ENCODE measurements at places on chromosomes 11 and 22.

GRCh38 chr22:48309115-48309705, 1518.5 kb downstream of the BRD1 start:
- DNase-seq: no peak

GRCh38 chr11:47099214-47099917, 77.3 kb downstream of the ARFGAP2 start:
- no peak for DNase-seq

- no peak for DNase-seq
Measured at GRCh38 chr11:121890377-121890776, 225.6 kb downstream of the BLID start.

DNA sequence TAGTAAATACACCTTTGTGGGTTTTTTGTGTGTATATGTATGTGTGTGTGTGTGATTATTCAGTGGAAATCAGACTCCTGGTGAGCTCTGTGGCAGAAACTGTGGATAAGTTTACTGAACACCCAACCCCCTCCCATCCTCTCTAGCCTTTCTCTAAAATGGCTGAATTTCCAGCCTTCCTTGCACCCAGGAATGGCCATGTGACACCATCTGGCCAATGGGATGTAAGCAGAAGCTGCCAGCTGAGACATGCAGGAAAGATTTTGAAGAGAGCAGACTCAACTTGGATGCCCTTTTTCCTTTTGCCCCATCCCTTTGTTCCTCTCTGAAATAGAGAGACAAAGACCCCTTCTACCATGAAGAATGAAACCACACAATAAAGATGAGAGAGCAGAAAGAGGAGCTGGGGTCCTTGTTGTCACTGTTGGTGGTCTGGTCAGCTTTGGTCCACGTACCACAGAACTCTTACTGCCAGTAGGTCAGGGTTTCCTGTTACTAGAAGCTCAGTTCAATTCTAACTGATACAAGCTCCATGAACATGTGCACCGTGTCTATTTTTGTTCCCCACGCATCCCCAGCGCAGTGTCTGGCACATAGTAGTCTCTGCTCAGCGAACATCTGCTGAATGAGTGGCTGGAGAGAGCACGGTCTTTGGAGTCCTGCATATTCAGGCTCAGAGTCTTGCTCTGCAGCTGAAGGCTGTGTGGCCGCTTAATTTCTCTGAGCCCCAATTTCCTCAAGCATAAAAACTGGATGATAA, 57.5 kb downstream of the SEZ6L start:
- DNase-seq: no peak

DNA sequence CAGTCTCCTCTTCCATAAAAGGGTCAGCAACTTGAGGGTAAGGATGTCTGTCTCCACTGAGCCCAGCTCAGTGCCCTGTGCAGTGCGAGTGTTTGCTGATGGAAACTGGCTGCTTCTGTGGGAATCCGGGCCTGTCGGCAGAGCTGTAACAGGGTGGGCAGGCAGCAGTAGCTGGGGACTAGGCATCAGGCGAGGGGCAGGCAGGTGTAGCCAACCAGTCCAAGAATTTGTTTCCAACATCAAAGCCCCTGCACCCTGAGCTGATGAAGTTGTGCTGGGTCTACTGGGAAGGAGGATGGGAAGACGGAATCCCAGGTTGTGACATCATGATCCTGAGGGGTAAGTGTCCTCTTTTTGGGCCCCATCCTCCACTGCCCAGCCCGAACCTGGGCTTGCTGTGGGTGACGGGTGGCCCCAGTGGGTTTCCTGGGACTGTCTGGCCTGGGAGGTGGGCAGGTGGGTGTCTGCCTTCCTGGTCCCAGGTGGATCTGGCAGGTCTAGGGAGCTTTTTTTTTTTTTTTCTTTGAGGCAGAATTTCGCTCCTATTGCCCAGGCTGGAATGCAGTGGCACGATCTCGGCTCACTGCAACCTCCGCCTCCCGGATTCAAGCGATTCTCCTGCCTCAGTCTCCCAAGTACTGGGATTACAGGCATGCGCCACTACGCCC, 11.0 kb downstream of the SLC29A2 start:
- no peak for DNase-seq

DNA sequence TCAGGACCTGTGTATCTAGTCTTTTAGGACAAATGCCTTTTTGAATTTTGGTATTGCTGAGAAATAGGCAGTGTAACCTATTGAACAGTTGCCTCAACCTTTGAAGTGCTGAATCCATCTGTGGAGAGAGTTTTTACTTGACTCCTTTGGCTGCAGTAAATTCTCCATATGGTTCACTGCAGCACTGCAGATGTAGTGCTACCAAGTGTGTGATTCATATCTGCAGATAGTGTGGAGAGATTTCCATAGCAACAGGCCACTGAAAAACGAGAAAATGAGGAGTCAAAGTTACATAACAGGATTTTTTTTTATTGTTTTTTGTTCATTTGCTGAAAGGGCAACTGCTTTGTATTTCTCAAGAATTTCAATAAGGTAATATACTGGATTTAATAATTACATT, 356.1 kb downstream of the RAB38 start:
- no peak for DNase-seq

GRCh38 chr22:50731811-50732624, 6.0 kb upstream of the ACR start:
- no peak for DNase-seq

DNA sequence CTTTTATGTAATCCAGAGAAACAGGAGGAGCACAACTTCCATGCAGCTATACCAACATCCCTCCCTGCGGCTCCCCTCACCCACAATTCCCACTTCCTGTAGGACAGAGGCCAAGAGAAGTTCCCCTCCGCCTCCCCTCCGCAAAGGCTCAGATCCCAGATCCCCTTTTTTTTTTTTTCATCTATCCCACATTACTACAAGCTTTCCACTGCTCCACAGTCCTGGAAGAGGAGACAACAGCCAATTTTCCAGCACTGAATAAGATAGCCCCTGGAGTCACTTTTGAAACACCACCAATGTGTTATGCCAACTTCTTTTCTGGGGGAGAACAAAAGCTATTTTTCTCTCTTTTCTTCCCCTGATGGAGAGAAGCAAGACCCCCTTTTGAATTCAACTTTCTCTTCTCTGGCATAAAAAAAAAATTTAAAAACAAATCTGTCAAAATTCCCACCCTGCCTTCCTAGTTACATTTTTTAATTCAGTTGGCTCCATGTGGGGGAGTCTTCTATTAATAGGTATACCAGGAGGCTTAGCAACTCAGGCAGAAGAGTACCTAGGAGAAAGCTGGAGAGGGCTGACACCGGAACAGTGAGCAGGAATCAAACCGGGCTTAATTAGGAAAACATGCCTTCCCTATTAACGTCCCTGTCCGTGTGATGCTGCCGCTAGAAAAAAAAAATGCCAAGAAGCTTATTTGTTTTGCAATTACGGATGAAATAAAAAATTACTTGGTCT, 543.4 kb downstream of the BUD13 start:
- DNase-seq: no peak

GRCh38 chr11:69644962-69645675, 4.2 kb downstream of the CCND1 start:
- DNase-seq: peak; percentile 37

DNA sequence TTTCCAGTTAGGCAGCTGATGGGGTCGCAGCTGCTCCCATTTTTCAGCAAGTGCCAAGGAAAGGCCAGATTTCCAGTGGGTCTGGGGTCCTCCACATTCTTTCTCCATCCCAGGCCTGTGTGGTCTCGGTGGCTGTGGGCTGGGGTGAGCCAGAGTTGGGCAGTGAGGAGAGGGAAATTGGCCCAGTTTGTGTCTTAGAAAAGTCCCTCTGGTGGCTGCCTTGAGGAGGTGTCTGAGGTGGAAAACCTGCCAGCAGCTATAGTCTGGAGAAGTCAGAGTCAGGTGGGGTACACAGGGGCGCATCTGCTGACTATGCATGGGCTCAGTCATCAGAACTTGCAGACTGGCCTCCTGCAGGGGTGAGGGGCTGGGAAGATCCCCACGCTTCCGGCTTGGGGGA, 30.5 kb downstream of the MRGPRD start:
- DNase-seq: peak; percentile 66

DNA sequence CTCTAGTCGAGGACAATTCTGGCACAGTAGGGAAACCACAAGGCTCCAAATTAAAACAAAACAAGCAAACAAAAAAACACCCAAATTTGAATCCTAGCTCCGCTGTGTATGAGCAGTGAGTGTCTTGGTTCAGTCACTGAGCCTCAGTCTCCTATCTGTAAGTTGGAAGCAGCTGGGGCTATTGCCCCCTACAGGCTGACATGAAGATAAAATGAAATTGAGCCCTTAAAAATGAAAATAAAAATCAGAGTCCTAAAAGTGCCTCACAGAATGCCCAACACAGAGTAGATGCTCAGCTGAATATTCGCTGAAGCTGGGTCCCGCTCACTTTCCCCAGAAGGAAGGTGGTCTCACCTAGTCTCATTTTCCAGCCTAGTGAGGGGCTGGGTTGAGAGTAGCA, 65.2 kb downstream of the PDE2A start:
- no peak for DNase-seq

- no peak for DNase-seq
Measured at GRCh38 chr11:59025097-59025496, 61.0 kb upstream of the GLYATL1B start.

GRCh38 chr22:24489011-24489410, 6.1 kb upstream of the UPB1 start:
- no peak for DNase-seq

GRCh38 chr11:60872961-60873524, 5.7 kb downstream of the ZP1 start:
- DNase-seq: peak; percentile 64

DNA sequence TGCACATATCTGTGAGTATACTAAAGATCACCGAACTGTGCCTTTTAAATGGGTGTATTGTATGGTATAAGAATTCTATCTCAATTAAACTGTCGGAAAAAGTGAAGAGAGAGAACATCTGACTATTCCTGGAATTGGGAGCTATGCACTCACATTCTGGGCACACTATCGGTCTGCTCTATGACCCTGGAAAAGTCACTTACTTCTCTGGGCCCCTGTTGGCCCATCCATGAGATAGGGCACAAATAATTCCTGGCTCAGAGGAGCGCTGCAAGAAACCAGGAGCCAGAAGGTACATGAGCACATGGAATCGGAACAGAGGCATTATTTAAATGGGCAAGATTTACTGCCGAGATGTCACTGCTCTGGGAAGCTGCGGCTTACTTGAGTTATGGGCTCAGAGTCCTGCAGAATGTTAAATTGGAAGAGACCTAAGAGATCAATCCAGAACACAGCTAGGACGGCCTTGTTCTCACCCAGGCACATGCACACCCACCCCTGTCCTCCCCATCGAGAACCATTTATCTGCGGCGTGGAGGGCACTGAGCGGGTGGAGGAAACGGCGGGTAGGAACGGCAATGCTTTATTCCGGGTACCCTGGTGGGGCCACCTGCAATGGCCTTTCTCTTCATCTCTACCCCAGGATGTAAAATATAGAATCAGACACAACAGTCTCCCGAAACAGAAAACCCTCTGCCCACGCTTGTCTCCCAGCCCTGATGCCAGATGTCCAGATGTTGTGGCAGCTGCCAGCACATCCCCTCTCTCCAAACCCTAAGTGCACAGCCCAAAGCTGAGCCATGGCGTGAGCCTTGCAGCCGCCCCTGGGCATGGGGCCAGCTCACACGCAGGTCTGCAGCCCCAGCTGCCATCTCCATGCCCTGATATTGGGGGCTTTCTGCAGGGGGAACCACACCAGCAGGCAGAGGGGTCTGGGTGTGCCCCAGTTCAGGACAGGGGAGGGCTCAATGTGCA, 142.4 kb downstream of the DSCAML1 start:
- no peak for DNase-seq

DNA sequence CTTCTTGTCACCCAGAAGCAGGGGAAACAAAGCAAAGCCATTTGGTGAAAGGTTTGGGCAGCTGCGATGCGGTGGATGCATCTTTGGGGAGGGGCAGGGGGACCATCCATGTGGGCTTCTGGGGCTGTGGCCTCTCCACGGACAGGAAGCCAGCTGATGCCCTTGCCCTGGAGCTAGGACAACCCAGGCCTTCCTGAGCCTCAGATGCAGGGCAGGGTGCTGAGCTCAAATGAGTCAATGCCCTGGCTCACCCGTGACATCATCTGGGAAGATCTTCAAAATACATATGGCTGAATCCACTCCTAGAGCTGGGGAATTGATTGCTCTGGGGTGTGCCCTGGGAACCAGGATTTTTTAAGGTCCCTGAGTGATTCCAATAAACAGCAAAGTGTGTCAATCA, 1418.2 kb downstream of the TBC1D22A start:
- peak; percentile 6 for DNase-seq

DNA sequence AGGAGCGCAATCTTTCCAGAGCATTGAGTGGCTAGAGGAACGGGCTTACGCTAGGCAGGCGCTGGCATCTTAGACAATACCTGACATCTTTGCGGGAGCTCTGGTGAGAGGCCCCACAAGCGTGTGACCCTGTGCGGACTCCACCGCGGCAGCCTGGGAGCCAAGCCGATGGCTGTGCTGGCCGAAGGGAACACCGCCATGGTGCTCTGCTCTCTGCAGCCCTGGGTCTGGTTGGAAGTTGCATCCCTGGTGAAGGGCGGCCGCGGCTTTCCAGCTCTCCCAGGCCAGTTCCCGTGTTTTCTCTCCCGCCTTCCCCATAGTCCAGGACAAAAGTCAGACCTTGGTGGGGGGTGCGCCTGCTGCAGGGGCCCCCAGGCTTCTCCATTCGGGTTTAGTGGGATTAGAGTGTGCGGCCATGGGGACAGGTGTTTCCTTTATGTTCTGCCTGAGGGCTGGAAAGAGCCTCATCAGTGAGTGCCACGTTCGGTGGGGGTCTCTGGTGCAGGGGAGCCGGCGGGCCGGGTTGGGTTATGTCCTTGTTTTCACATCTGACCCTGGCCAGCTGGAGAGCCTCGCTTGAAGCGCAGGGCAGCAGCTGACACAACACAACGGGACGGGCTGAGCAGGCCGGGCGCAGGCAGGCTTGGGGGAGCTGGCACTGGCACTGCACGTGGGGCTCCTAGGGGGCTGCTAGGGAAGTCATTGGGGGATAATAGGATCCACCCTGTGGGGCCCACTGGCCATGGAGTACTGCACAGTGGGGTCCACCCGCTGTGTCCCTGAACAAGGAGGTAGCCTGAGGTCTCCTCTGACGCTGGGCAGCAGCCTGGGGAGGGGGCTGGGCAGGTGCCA, 94.8 kb downstream of the KCNQ1 start:
- no peak for DNase-seq

DNA sequence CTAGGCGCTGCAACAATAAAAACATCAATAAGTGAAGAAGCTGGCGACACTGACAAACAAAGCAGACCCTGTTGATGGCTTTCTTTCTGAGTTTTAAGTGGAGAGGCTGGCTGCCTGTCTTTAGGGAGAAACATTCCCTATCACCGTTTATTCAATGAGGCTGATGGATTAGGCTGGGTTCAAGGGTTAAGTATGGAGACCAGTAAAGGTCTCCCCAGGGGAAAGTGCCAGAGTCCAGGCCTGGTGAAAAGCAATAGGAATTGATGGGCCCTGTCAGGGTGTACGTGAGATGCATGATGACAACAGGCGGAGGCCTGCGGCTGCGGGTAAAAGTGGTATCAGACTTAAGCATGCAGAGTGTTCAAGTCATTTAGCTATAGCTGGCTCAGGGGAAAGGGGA, 102.6 kb downstream of the ALX4 start:
- DNase-seq: no peak

DNA sequence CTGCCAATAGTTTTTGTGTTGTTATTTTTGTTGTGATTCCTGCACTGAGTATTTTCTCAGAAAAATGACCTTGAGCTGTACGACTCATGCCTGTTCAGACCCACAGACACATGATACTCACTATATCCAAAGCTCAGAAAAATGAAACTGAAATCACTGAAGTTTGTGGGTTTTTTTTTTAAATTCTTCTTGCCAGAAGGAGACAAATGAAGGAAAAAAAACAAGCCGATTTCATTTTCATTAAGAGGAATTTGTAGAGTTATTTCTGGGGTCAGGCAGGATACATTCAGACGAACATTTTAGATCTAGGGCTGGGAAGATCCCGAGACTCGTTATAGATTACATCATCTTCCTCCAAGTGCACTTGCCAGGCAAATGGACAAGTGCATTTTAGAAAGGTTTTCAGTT, 60.4 kb downstream of the BMAL1 start:
- DNase-seq: no peak

Measured in H9 (cell line).